Aorta (tissue), 5 donors: ENCODE measurements at places on chromosomes 12 and 14. TPM values are rescaled to one million over a fixed set of nuclear protein-coding genes. Genes with fewer than 3 reads are reported as not detected.
A peak's percentile ranks its signal among the peaks of the same experiment; 100 is the strongest.

GRCh38 chr14:83894568-83894967 is 1635.4 kb upstream of the FLRT2 start:
- no peak overlapping the region for H3K27ac ChIP-seq
- H3K4me3 ChIP-seq, result no peak overlapping the region
- no peaks in the 10 kb centered on the region for H3K4me1 ChIP-seq
- no peak for DNase-seq

DNA sequence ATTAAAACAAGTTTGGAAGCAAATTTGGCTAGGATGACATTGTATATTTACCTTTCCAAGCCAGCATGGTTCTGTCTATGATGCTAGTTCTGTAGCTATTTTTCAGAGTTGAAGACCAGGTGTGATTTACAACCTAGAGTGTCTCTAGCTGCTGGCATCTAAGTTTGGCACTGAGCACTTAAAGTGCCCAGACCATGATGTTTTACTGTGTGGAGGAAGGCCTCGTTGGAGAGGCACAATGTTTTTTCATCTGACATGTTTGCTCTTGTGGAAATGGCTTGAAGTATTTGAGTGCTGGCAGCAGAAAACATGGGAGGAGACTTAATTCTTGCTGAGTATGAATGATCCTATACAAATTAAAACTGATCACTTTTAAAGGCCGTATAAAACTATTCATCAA is 13.0 kb upstream of the C12orf71 start:
- H3K4me1 ChIP-seq, result no peaks in the 10 kb centered on the region
- no peak overlapping the region for H3K27ac ChIP-seq
- no peaks in the 10 kb centered on the region for H3K27me3 ChIP-seq
- DNase-seq, result no peak
- no peaks in the 10 kb centered on the region for H3K36me3 ChIP-seq

DNA sequence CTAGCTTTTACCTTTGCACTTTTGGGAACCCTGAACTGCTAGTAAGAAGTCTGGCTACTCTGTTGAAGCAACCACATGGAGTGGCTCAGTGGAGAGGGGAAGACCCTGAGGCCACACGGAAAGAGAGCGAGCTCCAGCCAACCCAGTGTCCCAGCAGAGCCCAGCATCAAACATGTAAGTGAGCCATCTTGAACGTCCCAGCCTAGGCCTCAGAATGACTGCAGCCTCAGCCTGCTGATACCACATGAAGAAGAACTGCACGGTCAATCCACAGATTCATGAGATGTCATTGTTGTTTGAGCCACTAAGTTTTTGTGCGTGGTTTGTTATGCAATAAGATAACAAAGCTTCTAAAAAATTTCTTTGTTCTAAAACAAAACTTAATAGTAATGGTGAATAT is 40.2 kb downstream of the TFCP2 start:
- H3K27me3 ChIP-seq, result no peaks in the 10 kb centered on the region
- no peak overlapping the region for H3K4me3 ChIP-seq
- DNase-seq, result no peak
- no peaks in the 10 kb centered on the region for H3K36me3 ChIP-seq
- no peak overlapping the region for H3K27ac ChIP-seq

- H3K27ac ChIP-seq, result no peak overlapping the region
- DNase-seq, result no peak
- H3K36me3 ChIP-seq, result no peaks in the 10 kb centered on the region
- no peak overlapping the region for H3K4me3 ChIP-seq
Observed at GRCh38 chr12:6058481-6059161, 65.8 kb downstream of the VWF start.

- H3K36me3 ChIP-seq, result no peaks in the 10 kb centered on the region
- H3K27ac ChIP-seq, result no peak overlapping the region
- no peaks in the 10 kb centered on the region for H3K4me1 ChIP-seq
- H3K4me3 ChIP-seq, result no peak overlapping the region
- H3K27me3 ChIP-seq, result no peaks in the 10 kb centered on the region
Observed at GRCh38 chr14:29320286-29320685, 553.7 kb downstream of the FOXG1 start.

DNA sequence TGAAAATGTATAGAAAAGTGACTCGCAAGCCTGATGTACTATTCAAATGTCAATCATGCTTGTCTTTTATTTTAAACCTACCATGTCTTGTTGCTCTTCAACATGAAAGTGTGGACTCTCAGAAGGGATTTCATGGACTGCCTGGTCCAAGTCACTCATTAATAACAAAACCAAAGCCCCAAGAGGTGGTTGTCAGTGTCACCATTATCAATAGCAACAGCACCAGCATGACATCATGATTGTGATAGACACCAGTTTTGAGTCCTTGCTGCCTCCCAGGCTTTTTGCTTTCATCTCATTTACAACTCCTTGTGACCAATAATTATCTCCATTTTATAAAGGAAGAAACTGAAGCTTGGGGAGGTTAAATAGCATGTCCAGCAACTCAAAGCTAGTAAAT is 112.0 kb upstream of the TMPO start:
- no peaks in the 10 kb centered on the region for H3K36me3 ChIP-seq
- DNase-seq, result no peak
- H3K4me1 ChIP-seq, result no peaks in the 10 kb centered on the region
- H3K27me3 ChIP-seq, result no peaks in the 10 kb centered on the region
- H3K27ac ChIP-seq, result no peak overlapping the region

DNA sequence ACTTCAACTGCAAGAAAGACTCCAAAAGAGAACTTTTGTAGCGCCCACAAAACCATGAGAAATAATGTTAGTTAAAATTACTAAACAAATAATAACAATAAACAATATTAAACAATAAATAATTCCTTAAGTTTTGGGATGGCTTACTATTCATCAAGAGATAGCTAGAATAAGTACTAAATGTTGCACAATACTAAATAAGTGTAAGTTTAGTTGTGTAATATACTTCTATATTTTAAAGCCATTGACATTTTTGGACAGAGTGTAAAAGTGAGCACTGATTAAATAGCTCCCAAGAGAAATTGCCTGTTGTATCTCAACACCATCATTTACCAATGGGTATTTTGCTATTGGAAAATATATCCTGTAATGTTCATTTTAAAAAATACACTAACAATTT is 166.7 kb downstream of the ALG10 start:
- no peak overlapping the region for H3K4me3 ChIP-seq
- no peaks in the 10 kb centered on the region for H3K27me3 ChIP-seq
- no peaks in the 10 kb centered on the region for H3K4me1 ChIP-seq
- H3K36me3 ChIP-seq, result no peaks in the 10 kb centered on the region
- H3K27ac ChIP-seq, result no peak overlapping the region

GRCh38 chr12:42761601-42762350 is 172.2 kb upstream of the PRICKLE1 start:
- no peaks in the 10 kb centered on the region for H3K27me3 ChIP-seq
- no peak for DNase-seq
- no peaks in the 10 kb centered on the region for H3K36me3 ChIP-seq

DNA sequence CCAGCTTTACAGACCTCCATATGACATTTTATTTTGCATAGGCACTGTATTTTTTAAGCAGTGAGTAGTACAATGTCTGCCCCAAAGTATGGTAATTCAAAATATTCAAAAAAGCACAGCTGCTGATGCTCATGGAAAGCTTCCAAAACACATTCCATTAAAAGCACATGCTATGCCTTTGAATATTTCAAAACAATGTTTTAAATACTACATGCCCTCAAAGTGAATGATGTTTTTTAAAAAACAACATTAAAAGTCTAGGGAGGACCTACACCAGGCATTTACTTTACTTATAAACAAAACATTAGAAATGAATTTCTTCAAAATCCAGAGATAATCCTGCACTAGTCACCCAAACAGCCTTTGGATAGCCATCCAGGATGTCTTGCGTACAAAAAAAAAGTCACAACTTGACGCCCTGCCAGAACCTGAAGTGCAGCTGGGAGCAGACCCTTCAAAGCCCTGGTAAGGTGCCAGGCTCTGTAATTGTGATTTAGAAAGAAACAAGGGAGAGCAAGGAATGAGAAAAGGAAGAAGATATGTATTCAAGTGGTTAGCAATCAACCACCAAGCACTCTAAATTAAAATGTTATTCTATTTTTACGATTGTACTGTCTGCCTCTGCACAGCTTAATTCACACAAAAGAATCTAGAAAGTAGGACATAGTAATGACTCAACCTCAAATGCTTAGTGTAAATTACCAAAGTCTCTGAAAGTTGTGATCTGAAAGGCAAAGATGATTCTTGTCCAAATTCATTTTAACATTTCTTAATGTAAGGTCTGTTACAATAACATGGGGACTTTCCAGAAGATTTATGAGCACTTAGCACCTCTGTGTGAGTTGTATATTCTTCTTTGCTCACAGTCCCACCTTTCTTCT is 31.9 kb downstream of the CEP83 start:
- H3K27ac ChIP-seq, result no peak overlapping the region
- H3K36me3 ChIP-seq, result no peaks in the 10 kb centered on the region
- no peaks in the 10 kb centered on the region for H3K27me3 ChIP-seq
- H3K4me1 ChIP-seq, result no peaks in the 10 kb centered on the region
- DNase-seq, result peak; percentile 48

Gene SYNDIG1L
- 0.94 TPM for total RNA-seq

Gene NXPH4
- total RNA-seq, result 0.55 TPM

Gene PZP
- 0.87 TPM for total RNA-seq

Gene PRB2
- not detected for total RNA-seq

Gene ERP27
- total RNA-seq, result 1.3 TPM

Gene SEL1L
- total RNA-seq, result 119 TPM

Gene A2M
- 2,389 TPM for total RNA-seq

Gene SSTR1
- 2.6 TPM for total RNA-seq

Gene IL22
- total RNA-seq, result not detected

Gene CNPY2
- 72.2 TPM for total RNA-seq

Gene ZNF891
- 4.9 TPM for total RNA-seq

Gene PSME1
- 112 TPM for total RNA-seq

Gene POU6F1
- 29.3 TPM for total RNA-seq
